ENCODE measurements at places on chromosomes 7 and 10.

- DNase-seq, result no peak
Observed at GRCh38 chr7:7651479-7651878, 10.9 kb downstream of the UMAD1 start.

DNA sequence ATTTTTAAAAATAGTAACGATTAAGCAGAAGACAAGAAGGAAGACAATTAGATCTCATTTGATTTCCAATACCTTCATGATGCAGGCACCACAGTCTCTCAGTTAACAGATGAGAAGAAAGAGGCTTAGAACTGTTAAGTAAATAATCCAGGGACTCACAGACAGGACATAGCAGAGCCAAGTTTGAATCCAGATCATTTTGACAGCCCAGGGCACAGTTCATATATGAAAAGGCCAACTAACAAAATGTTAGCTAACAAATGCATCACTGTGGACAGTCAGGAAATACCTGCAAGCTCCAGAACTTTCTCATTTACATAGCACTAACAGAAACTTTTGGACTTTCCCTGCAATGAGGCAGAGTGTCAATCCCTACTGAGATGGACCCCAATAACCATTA, 4.2 kb upstream of the NPSR1 start:
- no peak for DNase-seq

DNA sequence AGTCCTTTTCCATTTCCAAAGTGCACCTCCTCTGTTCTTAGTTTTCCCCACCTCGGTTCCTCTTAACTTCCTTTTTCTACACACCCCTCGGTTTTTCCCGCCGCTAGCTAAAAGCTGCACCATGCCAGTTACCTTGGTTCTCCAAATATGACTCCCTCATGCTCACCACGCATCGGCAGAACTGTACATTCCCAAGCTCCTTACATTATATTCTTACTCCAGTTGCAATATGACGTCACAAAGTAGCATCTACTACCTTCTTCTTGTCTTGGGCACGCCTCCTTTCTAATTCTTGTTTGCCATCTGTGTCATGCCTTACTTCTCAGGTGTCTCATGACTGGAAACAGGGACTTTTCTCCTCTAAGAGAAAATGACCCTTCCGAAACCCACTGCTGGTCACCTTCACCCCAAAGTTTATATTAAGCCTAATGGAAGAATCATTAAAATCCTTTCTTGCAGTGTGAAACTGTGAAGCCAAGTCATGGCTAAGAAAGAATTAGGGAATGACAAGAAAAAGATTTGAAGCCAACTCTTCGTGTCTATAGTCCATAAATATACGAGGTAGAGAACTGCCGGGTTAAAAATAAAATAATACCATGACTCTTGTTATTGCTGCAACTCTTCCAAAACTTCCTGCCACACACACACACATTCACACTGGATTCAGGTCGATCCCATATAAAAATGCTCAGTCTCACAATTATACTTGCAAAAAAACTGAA, 1.7 kb downstream of the ESYT2 start:
- DNase-seq, result no peak

DNA sequence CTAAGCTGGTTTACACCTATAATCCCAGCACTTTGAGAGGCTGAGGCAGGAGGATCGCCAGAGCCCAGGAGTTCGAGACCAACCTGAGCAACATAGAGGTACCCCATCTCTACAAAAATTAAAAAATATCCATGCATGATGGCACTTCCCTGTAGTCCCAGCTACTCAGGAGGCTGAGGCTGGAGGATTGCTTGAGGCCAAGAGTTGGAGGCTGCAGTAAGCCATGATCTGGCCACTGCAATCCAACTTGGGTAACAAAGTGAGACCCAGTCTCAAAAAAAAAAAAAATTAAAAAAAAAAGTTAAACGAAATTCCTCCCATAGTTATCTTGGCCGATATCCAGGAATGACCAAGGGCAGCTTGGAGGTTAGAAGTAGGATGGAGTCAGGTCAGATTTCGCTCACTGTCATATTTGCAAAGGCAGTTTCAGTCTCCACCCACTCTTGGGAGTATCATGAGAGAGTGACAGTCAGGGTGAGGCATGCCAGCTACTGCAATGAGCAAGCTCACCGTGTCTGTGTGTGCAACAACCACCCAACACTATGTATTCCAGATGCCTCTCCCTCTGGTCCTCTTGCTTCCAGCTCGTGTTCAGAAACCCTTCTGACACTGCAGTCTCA, 6.0 kb upstream of the ZDHHC4 start:
- no peak for DNase-seq

DNA sequence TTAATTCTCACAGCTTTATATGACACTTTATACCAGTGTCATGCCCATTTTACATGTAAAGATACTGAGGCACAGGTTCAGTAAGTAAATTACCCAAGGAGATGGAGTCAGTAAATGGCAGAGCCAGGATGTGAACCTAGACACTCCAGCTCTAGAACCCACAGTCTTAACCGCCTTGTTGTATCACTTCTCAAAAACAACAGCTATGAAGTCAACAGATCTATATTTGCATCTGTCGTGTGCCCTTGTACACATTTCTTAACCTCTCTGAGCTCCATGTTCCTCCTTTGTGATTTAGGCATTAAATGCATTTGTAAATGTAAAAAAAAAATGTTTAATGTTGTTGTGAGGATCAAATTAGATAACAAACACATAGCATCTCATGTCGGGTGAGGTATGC, 716.2 kb downstream of the SUGCT start:
- DNase-seq, result no peak

GRCh38 chr7:99707096-99707495, 27.3 kb upstream of the CYP3A5 start:
- DNase-seq, result no peak

DNA sequence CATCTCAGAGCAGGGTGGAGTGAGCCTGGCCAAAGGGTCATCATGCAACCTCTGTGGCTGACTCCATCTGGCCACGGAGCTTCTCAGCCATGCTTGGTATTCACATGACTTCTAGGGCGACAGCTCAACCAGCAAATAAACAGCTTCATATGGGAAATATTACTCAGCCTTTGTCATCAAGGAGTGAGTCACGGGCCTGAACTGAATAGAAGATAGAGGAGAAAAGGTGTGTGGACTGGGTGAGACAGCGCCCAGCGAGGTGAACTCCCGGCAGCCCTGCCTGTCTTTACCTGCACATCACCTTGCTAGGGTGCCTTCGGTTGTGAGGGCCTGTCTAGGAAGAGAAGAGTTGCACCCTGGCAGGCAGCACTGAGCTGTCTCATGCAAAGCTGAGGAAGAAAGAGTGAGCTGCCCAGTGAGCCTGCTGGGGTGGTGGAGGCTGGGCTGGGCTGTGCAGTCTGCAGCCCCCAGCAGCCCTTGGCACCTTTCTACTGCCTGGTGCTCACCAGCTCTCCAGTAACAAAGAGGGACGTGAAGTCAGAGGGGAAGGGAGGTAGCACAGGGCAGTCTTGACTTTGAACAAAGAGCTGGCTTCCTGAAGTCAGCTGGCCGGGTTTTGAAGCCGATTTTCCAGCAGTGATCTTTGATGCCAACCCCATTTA, 114.2 kb downstream of the EGFR start:
- DNase-seq, result no peak

DNA sequence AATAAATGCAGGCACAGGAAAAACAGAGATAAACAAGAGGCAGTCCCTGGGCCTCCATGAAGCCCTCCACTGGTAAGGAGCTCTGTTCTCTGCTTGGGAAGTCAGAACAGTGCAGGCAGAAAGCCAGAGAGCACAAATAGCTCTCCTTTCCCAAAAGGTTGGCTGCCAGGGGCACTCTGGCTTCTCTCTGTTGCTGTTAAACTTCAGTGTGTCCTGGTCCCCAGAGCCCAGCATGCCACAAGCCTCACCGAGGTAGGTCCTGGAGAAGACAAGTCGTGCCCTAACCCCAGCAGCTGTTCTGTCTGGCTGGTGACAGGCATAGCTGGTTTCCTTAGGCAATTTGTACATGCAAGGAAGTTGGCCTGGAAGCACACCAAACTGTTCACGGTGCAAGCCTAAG, 17.3 kb downstream of the SLC16A12 start:
- DNase-seq, result no peak

GRCh38 chr10:96263176-96263575, 8.2 kb downstream of the BLNK start:
- no peak for DNase-seq

GRCh38 chr7:132783824-132784223, 207.6 kb upstream of the PLXNA4 start:
- no peak for DNase-seq
